ENCODE measurements at places on chromosomes 13 and 19. TPM values are rescaled to one million over a fixed set of nuclear protein-coding genes. Genes with fewer than 3 reads are reported as not detected.

The LYL1 gene
- 9.4 TPM for total RNA-seq

The UBE2L5 gene
- not detected for total RNA-seq

The ATXN8OS gene
- total RNA-seq: not detected

The IFNL1 gene
- total RNA-seq: not detected

The CASP14 gene
- total RNA-seq: not detected

The MIA gene
- total RNA-seq: 1.00 TPM

The GPR183 gene
- 1.1 TPM for total RNA-seq

- no peak for DNase-seq
Observed at GRCh38 chr13:51303063-51303552, 36.4 kb upstream of the SERPINE3 start.

DNA sequence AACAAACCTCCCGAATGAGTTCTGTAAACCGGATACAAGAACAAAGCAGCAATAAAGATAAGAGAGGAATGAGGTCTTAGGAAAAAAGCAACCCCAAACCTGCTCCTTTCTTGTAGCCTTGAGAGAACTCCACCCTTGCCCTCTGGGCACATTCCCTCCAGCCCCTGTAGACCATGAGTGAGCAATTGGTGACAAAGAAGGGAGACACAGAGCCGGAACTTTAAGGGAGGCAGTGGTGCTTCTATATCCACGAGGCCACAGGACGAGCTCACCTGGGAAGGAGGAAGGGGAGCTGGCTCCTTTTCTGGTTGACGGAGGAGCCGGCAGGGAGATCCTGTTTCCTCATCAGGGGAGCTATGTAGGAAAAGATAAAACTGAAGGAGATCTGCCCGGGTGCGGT is 13.0 kb downstream of the BRME1 start:
- DNase-seq: no peak

DNA sequence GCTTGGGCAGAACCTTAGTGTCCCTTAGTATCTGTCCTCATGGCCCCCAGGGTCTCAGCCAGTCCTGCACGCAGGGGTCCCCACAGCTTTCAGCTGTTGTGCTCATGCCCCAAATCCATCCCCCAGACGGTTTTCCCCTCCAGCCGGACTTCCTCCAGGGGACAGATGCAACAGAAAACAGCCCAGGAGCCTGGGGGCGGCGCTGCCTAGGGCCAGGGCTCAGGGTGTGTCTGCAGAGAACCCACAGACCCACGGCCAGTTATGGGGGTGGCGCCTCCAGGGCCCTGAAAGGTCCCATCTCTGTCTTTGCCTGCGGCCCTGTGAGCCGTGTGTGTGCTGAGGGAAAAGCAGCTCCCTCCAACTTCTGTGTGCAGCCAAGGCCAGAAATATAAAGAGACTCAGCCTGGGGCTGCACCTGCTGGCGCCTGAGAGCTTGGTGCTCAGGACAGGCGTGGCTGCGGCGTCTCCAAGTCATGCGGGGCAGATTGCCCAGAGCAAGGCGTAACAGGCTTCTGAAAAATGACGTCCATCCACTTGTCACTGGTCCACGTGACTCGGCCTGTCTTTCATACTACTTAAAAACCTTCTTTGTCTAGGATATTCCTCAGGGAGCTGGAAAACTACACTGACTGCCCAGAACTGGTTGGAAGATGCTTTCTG is 22.1 kb upstream of the F7 start:
- no peak for DNase-seq

- no peak for DNase-seq
Observed at GRCh38 chr19:13398780-13399726, 107.2 kb downstream of the CACNA1A start.

DNA sequence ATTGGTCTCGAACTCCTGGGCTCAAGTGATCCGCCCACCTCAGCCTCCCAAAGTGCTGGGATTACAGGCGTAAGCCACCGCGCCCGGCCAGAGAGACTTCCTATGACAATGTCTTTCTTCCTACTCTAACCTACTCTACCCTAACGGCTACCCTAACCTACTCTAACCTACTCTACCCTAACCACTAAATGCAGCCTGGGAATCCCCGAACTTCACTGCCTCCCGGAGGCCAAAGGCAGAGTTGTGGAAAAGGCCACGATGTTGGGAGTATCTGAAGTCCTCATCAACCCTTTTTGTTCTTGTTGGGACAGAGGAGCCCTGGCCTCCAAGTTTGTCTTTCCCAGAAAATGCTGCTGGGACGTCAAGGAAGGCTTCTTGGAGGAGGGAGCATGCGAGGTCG is 967 bp upstream of the NR2C2AP start:
- DNase-seq: no peak

- DNase-seq: no peak
Observed at GRCh38 chr19:3692141-3693024, 7.9 kb downstream of the PIP5K1C start.

- DNase-seq: no peak
Observed at GRCh38 chr13:81302677-81303076, 961.8 kb upstream of the SPRY2 start.

GRCh38 chr13:75544681-75545330 is 4.8 kb upstream of the UCHL3 start:
- DNase-seq: no peak

DNA sequence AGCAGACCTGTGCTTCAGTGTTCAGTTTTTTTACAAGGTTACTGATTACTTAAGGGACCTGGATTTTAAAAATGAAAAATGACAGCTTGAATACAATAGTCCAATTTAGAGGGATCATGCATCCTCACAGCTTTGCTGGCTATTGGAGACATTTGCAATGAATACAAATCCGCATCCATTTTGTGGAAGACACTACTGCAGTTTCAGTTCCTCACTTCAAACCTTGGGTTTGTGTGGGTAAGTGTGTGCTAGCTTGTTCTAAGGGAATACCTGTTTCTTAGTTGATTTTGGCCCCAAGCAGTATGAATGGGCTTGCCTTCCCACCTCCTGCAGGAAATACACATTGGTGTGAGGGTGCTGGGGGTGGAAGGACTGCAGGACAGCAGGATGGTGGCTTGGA is 222.4 kb downstream of the OLFM4 start:
- no peak for DNase-seq

- DNase-seq: no peak
Observed at GRCh38 chr13:74253161-74253560, 119.0 kb upstream of the KLF12 start.

DNA sequence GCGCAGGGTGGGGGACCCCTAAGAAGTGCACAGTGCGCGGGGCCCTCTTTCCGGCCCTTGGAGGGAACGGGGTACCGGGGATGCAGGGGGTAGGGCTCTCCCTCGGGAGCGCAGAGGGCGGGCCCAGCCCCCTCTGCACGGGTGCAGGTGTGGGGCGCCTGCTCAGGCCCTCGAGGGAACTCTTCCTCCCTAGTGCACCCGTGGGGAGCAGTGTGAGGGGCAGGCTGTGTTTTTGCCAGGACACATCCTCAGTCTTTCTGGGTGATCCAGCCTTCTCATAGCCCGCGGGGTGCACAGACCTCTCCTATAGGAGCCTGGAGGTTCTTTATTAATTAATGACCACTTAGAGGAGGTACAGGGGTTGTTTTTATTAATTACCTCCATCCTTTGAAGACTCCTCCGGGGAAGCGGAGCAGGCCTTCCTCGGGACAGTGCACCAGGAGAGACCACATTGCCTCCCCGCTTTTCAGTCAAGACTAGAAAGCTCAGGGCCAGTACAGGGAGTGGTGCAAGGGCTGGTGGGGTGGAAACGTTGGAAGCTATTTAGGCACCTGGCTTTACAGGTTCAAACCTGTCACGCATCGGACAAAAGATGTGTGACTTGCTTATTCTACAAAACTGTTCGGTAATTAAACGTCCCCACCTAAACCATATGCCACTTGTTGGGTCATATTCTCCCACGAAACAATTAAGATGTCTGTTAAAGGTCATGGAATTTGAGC is 598 bp upstream of the GJB6 start:
- DNase-seq: no peak

DNA sequence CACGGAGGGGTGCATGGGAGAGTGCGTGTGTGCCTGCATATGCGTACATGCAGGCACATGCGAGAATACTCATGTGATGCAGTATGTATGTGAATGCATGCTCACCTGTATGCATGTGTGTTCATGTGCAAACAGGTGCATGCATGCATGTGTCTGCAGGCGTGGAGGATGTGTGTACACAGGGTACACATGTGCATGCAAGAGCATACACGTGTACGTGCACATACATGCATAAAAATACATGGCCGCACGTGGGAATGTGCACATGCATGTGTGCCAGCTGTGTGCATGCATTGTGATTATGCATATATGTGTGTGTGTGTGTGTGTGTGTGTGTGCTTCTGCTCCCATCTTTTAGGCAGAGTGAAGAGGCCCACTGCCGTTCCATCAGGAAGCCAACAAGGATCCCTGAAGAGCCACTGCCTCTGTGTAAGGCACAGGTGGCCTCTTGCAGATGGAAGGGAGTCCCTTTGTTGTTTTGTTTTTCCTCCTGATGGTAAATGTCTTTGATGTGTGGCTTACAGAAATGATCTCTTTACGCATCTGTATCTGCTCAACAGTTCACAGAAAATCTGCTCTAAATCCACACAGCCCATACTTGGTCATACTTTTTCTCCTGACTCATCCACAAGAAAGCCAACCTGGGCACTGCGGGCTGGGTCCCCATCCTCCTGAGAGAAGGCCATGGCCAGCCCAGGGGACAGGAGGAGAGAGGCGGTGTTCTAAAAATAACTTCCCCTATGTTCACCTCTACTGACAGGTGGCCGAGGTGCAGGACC is 50.7 kb downstream of the KLF2 start:
- DNase-seq: peak; percentile 9

DNA sequence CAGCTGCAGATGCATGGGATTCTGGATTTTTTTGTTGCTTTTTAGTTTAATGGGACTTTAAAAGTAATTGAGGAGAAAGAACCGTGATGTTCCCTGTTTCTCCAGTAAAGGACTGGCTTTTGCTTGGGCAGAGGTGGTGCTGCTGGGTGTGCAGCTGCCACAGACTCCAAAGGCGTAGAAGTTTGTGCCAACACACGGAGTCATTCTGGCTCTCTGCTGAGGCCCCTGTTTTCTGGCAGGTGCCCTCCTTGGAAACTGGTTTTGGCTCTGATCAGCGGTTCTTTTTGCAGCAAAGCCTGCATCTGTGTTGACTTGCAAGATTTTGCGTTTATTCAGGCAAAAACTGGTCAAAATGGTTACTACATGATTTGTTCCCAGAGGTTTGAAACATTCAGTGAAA is 16.0 kb upstream of the QTRT1 start:
- DNase-seq: no peak

DNA sequence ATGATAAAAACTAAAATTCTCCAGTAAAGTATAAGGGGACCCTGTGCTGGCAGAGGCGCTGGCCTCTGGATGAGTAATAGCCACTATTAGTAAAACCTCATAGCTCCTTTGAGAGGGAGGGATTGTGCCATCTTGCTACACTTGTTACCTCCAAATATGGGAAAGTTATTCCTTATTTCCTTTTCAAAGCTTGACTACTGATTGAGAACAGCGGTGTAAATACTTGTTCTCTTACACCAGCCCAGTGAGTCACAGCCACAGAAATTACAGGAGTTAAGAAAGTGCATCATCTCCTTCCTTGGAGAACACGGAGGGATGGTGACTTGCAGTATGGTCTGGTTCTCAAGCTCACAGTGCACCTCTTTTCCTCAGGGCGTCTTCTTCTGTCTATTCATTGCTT is 379.0 kb downstream of the EFNB2 start:
- no peak for DNase-seq

DNA sequence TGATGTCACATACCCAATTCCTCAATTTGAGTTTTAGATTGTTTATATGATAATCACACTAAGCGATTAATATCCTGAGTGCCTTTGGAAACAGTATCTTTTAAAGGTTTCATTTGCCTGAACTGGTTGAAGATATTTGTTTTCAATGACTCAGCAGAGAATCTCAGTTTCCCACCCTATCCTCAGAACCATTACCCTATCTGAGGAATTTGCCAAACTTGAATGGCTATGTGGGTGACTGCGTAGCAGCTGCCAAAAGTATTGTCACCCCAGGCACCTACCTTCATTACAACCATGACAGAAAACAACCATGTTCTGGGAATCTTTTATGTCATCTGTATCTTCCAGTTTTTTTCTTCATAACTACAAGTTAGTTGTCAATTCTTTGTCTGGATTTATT is 440.1 kb upstream of the NBEA start:
- no peak for DNase-seq

GRCh38 chr13:39675904-39676303 is 20.4 kb downstream of the COG6 start:
- DNase-seq: no peak

DNA sequence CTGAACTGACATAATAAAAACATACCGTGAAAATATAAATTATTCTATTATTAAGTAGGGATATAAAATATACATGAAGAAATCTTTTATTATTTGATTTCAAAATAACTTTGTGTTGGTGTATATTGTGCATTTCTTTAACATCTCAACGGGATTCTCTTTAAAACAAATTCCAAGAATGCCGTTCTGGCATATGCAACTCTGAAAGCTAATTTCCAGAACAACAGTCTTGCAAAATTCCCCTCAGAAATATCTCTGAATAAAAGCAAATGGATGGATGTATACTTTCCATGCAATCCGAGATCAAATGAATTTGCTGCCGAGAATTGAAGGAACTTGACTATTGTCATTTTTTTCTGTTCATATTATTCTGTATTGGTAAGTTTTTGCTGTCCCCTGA is 1579.8 kb downstream of the PCDH9 start:
- DNase-seq: no peak

- DNase-seq: no peak
Observed at GRCh38 chr13:51035978-51036377, 75.1 kb downstream of the C13orf42 start.

GRCh38 chr13:37791699-37792098 is 77.9 kb downstream of the TRPC4 start:
- no peak for DNase-seq

DNA sequence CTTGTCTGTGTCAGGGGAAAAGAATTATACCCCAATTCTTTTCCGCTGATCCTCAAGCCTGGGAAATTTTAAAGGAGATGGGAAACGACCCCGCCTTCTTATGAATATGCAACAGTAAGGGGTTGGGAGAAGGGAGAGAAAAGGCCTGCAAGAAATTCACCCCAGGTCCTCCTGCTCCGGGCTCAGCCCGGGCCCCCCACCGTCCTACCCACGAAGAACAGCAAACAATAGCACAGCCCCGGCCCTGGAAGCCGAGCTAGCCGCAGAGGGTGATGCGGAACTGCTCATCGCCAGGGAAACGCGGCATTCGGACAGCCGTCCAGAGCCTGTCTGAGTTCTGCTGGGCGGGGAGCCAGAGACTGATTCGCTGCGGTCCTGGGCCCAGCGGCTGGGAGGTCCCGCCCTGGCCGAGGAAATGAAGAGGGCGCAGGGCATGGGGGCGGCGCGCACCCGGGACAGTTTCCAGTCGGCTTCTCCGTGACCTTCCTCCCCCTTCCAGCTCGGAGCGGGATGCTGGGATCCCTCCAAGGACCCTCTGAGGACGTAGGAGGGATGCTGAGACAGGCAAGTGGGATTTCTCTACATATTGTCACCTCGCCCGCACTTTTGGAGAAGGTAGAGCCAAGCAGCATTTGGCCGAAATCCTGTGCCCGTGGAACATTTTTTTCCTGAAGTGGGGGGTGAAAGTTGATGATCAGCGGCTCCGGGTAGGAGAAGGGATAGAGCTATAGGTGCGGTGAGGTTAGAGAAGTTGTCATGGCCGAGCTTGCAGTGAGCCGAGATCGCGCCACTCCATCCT is 82.3 kb upstream of the C1QTNF9B start:
- peak; percentile 89 for DNase-seq
